ENCODE measurements at places on chromosomes 5 and 9.
A peak's percentile ranks its signal among the peaks of the same experiment; 100 is the strongest.

- no peak for DNase-seq
Observed at GRCh38 chr5:144195448-144195847, 24.8 kb downstream of the KCTD16 start.

DNA sequence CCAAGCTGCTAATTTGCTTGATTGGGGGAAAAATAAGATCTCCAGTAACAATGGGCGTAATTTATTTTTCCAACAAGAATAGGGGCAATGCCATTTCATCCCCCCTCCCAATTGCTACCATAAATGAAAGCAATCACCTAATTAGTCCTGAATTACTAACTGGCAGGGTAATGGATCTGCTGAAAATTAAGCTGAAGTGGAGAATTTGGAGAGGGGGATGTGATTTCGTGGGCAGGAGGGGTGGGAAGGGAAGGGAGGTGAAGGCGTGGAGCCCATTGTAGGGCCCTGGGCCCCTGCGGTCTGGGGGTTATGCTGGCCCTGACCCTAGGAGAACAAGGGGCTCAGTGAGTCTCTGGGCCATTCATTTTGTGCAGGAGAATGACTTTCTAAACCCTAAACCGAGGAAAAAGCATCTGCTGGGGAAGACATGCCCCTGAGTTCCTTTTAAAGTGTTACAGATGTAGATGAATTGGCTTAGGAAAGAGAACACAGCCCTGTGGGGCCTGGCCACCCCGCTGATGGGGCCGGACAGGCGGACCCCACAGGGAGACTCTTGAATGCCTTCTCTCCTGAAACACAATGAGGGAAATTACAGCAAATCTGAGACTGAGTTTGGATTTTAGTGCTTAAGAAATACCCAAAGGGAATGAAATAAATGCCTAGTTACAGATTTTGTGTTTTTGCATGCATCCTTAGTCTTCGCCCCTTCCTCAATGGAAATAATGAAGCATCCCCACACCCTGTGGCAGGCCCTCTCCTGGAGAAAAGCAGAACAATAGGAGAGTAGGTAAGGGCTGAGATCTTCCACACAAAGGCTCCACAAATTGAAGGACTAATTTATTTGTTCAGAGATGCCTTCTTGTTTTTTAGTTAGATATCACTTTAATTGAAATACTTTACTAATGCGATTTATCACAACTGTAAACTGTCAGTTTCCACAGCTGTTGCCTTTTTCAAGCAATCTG lies 143.2 kb downstream of the PSAT1 start:
- DNase-seq = no peak

DNA sequence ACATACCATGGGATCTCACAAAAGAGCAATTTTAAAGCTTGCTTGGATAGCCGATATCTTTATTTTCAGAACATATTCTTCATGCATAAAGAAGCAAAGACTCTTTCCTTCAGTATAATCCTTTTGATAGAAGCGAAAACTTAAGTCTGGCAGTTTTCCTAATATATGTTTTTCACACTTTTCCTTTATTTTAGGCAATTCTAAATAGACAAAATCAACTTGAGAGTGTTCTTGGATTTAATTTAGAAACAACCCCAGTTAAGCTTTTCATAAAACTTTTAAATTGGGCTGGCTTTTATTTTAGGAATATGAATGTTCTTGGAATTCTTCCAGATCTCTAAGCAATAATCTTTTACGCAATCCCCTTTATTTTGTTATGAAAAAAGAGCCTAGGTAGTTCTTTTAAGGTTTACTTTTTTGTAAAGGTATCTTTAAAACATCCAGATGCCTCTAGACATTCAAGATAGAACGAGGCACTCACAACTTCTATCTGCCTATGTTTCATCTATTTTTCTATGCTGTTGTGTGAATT lies 51.5 kb upstream of the HSPB3 start:
- no peak for DNase-seq

- DNase-seq = no peak
Observed at GRCh38 chr9:133597316-133597957, 11.8 kb downstream of the FAM163B start.

DNA sequence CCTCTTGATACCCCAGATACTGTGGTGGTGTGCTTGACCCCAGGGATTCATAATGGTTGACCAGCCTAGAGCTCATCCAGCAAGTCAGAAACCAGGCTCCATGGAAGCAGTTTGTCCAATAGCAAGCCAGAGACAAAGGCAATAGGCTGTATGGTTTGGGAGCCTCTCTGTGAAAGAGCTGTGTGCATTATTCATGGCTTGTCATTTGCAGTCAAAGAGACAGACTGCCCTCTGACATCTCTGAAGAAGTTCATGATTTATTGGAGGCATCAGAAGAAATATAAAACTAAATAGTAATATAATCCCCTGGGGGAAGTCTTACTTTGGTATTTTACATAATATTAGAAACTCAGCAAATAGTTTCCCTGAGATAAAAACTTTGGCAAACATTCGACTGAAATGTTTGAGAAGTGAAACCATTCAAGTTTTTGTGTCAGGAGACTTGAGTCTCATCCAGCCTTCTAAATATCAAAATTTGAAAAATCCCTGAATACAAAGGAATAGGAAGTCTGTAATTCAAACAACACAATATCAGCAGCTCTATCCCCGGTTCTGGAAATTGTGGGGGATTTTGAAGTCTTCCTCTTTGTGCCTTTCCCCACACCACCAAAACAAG lies 250.3 kb downstream of the ZSWIM6 start:
- DNase-seq = no peak

GRCh38 chr9:136667214-136667939 lies 4.7 kb downstream of the EGFL7 start:
- DNase-seq = no peak

DNA sequence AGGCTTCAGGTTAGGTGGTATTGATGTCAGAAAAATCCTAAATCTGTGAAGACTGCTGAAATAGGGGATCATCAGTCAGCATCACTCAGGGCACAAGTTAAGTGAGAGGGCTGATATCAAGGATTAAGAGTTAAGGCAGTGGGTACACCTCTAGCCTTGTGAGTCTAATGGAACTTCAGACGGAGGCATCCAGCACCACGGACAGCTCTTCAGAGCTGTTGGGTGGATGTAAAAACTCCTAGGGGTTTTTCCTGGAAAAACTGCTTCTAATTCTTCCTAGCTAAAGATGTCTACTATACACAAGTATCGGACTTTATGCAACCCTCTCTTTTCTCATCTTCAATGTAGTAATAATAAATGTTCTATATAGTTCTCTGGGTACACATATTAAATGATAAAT lies 165.9 kb downstream of the SH3GL2 start:
- no peak for DNase-seq

GRCh38 chr9:112384690-112385089 lies 4.8 kb downstream of the HSDL2 start:
- peak; percentile 17 for DNase-seq

DNA sequence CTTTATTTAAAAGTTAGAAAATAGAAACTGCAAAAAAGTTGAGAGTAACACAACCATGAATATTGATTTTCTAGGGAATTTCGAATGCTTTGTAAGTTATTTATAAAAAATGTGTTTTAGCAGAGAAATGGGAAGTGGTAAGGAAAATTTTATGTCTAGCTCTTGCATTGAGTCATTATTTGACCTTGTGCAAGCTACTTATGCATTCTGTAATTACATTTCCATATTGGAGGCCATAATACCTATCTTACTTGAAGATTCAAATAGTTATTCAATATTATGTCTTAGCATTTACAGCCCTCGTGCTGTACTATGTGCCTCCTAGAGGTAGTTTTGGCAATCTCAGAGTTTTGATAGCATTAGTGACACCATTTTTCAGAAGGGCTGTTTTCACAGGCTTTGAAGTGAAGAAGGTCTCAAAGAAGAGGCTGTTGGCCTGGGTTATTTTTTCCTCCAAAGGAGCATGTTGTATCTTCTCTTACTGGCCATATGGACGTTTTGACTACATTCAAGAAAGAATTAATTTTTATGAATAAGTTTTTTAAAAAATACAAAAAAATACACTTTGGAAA lies 7.4 kb upstream of the DAP start:
- DNase-seq = no peak

DNA sequence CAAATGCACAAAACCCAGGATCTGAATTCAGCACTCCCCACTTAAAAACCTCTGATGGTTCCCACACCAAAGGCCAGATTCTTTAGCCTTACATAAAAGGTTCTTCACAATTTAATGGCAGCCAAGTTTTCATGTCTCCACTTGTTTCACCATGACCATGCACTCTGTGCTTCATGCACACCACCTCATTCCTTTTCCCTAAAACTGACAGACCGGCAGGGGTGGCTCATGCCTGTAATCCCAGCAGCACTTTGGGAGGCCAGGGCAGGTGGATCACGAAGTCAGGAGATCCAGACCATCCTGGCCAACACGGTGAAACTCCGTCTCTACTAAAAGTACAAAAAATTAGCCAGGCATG lies 150.4 kb downstream of the SEMA6A start:
- DNase-seq = no peak

GRCh38 chr9:112048924-112049691 lies 126.0 kb downstream of the SUSD1 start:
- DNase-seq = no peak

- DNase-seq = no peak
Observed at GRCh38 chr5:181255276-181255675, 5.7 kb downstream of the TRIM52 start.

GRCh38 chr5:93165559-93165958 lies 415.5 kb downstream of the NR2F1-AS1 start:
- DNase-seq = no peak

- no peak for DNase-seq
Observed at GRCh38 chr5:88269222-88269771, 652 bp upstream of the TMEM161B start.

All from SIG-M5 (cell line).